ENCODE measurements at places on chromosomes 6 and 20.

DNA sequence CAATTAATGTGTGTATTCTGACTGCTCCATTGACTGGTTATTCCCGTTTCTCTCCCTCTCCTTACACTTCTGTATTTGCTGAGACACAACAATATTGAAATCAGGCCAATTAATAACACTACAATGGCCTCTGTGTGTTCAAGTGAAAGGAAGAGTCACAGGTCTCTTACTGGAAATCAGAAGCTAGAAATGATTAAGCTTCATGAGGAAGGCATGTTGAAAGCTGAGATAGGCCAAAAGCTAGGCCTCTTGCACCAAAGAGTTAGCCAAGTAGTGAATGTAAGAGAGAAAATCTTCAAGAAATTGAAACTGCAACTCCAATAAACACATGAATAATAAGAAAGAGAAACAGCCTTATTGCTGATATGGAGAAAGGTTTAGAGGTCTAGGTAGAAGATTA, 489.5 kb upstream of the CITED2 start:
- DNase-seq: no peak

GRCh38 chr20:37774156-37774555, 80.3 kb downstream of the CTNNBL1 start:
- DNase-seq: no peak

- DNase-seq: no peak
Observed at GRCh38 chr6:41160933-41161332, 2.0 kb downstream of the TREM2 start.

DNA sequence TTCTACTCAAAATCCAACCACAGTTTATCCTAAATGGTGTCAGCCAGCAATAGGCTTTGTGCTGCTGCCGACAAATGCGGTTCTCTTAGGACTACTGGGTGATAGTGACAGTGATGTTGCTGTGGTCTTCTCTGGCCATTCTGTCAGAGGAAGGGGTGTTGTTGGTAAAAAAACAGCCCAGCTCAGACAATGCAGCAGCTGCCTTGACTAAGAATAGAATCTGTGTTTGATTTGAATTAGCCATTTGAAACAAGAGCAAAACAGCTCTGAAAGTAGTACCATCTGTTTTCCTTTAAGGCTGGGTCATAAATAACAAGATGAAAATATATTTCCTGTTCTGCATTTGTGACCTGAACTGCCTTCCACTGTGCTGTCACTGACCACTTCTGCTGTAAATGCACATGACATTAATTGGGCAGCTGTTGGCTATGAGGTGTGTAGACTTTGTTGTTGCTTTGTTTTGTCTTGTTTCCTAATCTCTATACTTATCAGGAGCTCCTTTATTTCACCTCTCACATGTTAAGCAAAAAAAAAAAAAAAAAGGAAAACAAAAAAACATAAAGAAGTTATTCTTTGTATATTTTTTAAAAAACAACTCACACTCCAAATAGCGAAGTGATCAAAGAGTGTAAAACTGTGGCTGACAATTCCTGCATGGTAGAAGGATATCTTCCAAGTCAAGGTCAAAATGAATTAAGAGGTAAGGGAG, 497.8 kb upstream of the ARID1B start:
- peak; percentile 1 for DNase-seq

- DNase-seq: peak; percentile 59
Observed at GRCh38 chr6:97626671-97627441, 343.8 kb upstream of the MMS22L start.

- no peak for DNase-seq
Observed at GRCh38 chr6:53151676-53152075, 3.0 kb upstream of the GCM1 start.

DNA sequence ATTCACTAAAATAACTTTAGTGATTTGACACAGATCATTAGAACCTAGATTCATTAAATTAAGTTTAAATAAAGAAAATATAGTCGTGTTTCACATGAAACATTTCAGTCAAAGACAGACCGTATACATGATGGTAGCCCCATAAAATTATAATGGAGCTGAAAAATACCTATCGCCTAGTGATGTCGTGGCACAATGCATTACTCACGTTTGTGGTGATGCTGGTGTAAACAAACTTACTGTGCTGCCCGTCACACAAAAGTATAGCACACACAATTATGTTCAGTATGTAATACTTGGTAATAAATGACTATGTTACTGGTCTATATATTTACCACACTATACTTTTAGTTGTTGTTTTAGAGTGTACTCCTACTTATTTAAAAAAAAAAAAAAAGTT, 17.3 kb downstream of the DST start:
- no peak for DNase-seq

DNA sequence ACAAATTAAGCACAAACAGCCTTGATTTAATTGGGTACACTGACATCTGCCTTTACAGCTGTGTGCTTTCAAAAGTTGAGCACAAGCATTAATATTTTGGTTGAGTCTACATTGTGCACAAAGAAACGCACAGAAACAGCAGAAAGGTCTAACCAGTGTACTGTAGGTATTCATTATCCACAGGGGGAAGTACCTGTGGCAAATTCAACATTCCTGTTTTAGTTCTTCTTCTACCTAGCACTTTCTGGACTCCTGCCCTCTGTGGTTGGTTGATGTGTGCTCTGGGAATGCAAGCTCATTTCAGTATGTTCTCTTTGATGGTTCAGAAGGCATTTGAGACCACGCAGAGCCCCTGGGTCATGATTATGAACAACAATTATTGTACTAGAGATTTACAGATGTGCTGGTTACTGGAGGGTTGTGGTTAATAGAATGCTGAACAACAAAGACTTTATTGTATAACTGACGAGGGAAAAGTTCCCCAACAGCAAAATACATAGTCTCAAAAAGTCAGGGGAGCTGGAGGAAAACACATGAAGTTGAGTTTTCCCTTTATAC, 26.6 kb upstream of the DAAM2 start:
- no peak for DNase-seq

DNA sequence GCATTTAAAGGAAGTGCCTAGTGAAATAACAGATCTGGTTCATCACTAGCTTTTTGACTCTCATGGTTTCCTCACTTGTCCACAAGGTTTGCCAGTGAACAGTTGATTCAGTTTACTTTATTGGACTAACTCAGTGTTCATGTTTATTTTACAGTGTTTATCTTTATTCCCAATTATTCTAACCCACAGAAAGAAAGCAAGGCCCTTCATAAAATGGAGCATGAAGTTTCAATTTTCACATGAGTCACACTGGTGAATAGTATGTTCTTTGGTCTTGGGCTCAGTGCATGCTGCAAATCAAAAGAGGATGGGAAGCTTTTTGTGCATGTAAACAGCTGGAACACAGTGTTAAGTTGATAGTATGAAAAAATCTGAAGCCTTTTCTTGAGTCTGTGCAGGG, 217.6 kb upstream of the HDDC2 start:
- DNase-seq: peak; percentile 5

DNA sequence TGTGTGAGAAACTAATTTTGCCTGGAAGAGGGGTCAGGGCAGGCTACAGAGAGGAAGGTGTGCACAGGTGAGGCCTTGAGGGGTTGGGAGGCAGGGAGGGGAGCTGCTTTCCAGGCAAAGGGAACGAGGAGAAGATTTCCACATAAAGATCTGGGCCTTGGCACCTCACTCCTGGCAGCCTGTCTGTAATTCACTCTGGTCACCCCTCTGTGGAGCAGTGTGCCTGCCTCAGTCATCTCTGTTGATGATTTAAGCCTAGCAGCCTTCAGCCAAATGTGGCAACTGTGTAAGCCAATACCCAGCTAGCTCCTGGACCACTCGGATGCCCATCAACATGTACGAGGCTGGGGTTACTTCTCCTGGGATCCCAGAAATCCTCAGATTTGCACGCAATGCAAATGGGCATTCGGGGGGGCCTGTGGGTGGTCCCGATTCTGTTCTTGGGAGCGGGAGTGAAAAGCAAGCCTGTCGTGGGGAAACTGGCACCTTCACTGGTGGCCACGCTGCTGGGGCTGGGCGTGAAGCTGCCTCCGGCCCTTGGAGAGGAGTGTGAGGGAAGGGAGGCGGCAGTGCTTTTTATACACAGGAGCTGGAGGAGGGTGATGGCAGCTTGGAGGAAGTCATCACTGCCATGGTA, 360.4 kb downstream of the ZFAND3 start:
- no peak for DNase-seq

- no peak for DNase-seq
Observed at GRCh38 chr6:26118999-26119398, 31.8 kb downstream of the HFE start.

DNA sequence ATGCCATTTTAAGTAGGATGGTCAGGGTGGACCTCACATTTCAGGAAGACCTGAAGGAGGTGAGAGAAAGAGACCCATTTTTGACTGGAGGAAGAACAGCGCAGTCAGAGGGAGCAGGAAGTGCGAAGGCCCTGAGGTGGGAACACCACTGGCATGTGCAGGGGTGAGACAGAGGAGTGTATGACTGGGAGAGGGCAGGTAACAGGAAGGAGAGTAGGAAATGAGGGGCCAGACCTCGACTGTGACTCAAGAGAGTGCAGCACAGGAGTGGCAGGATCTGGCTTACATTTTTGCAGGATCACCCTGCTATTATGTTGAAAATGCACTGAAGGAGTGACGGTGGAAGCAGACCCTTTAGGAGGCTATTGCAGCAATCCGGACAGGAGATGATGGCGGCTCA, 117.7 kb upstream of the CDYL start:
- DNase-seq: no peak

- no peak for DNase-seq
Observed at GRCh38 chr6:47407300-47408281, 70.0 kb upstream of the CD2AP start.

DNA sequence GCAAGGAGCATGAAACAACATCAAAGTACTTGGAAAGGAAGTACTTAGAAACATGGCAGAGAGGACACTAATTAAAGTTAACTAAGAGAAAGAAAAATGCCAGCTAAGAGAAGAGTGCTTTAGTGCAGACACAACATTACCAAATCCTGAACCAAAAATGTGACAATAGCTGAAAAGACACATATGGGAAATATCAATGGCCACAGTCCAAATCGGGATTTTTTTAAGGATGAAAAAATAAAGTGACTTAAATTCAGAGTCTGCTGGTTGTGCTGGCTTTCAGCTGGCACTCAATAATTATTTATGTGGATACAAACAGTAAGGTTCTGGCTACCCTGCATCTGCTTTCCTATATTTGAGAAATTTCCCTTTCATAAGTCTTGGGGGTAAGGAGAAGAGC, 12.6 kb upstream of the DST start:
- no peak for DNase-seq

DNA sequence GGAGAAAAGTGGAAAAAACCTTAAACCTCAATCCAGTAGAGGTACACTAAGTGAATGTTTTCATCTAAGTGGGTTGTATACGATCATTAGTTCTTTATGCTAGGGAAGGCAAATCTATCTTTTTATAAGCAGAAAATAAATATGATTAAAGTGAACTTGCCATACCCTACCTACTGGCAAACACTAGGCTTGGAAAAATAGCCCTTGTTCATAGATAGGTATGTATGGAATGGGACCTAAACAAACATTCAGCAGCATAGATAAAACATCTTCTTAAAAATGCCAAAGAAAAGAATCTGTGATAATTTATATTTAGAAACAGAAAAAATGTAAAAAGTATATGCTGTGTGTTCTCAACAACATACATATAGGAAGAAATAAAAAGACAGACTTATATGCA, 18.8 kb downstream of the REV3L start:
- no peak for DNase-seq

- peak; percentile 22 for DNase-seq
Observed at GRCh38 chr6:5463690-5464089, 202.4 kb downstream of the FARS2 start.

DNA sequence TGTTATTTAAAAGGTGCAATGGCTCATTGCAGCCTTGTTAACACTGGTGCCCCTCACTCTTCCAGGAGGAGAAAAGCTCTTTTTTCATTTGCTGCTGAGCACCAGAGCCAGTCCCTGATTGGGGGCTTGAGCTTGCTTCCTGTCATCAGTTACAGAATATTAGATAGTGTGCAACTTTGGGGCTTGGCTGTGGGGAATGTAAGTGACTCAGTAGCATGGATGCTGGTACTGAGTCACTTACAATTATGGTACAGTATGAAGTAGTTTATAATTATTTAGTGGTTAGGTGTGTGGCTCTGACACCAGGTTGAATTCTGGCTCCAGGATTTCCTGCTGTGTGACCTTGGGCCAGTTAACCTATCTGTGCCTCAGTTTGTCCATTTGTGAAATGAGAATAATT, 37.6 kb downstream of the ANKS1A start:
- DNase-seq: peak; percentile 12

DNA sequence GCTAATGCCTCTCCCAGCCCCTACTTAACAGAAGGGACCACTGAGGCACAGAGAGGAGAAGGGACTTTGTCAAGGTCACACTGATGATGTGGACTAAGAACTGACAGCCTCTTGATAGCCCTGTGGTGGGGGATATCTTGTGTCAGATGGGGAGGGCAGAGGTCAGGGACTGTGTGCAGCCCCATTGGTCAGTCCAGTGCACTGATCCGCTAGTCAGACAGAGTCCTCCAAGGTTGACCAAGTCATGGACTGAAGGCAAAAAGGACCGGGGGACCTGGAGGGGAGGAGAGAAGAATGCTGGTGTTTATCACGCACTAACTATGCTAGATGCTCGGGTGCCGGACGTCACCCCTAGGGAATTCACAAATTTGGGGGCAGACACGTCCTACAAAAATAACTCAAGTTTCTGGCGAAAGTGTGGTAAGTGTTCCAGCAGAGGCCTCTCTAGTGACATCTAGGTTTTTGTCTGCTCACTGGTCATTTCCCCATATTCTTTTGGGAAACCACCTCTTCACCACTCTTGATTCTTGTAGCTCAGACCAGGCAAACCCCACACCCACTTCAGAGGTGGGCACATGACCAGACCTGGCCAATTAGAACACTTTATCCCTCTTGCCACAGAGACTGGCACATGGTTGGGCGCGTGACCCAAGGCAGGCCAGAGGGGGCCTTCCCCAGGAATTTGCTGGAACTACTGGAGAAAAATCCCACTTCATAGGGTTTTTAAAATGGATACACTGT, 21.0 kb downstream of the TCF15 start:
- DNase-seq: no peak

- no peak for DNase-seq
Observed at GRCh38 chr6:170234419-170234818, 56.5 kb downstream of the DLL1 start.

DNA sequence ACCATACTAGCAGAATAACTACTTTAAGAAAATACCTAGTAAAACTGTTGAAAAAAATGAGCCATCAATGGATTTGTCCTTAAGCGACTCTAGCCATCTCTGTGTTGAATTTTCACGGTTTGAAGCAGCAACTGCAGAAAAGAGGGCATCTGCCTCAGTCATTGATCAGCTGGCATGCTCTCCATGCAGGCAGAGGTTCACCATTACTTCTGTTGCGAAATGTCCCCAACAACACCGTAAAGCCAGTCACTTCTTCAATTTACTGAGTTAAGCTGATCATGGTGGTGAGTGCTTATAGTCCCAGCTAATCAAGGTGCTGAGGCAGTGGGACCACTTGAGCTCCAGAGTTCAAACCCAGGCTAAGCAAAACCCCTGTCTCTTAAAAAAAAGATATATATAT, 11.1 kb downstream of the TPD52L1 start:
- no peak for DNase-seq
